Spinal cord (tissue), 10 donors: ENCODE measurements at places on chromosomes 7 and 10. TPM values are rescaled to one million over a fixed set of nuclear protein-coding genes. Genes with fewer than 3 reads are reported as not detected.

DNA sequence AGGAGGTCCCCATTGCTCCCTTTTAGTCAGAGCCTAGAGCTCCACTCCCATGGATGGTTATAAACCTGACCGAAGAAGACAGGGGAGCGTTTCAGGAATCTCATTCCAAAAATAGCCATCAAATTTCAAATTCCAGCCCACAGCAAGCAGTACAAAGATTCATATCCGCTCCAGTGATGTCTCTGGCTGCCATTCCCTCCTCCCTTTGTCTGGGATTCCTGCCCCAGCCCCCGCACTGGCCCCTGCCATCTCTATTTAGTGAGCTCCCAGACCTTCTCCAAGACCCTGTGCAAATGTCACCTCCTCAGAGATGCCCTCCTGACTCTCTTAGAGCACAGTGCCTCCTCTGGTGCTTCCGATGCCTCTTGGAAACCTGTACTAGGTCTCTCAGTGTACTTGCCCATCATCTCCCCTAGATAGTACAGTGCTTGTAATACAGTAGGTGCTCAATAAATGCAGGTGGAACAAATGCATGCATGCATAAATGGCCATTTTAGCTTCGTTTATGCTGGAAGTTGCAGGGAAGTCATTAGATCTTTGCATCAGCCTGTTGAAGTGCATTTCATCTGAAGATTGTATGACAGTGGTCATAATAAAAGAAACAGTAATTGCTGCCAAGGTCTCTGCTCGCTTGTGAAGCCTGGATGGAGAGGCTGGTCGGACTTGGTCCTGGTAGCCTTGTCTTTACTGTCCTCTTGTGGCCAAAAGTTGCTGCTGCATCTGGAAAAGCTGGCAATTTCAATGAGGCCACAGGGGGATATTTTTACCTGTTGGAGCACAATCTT is 32.0 kb upstream of the HABP2 start:
- DNase-seq, result peak; percentile 90

The RASA4 gene
- polyA plus RNA-seq, result 74.5 TPM

DNA sequence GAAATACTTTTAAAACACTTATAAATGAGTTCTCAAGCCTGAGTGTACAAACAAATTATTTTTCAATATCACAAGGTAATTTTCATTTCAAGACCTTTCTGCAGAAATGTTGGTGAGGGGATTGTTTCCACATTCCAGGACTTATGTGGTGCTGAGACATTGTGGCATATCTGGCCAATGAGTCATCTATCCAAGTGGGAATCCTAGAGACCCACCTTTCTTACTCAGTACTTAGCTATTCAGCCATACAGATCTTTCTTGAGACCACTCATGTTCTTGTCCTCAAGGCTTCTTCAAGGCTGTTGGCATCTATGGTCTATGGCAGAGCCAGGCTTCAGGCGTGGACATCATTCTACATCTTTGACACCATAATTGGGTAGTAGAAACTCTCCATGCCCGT is 225.4 kb downstream of the DKK1 start:
- no peak for DNase-seq

GRCh38 chr7:86961686-86962085 is 97.8 kb downstream of the ELAPOR2 start:
- no peak for DNase-seq

The GHRHR gene
- polyA plus RNA-seq, result 5.2 TPM

GRCh38 chr10:3924344-3924743 is 139.3 kb upstream of the KLF6 start:
- DNase-seq, result no peak
